Stomach (tissue), 19 donors: ENCODE measurements at places on chromosomes 16 and 17. TPM values are rescaled to one million over a fixed set of nuclear protein-coding genes. Genes with fewer than 3 reads are reported as not detected.

HASPIN gene
- 0.68 TPM for polyA plus RNA-seq

NUDT7 gene
- 12.0 TPM for polyA plus RNA-seq

FBXW10 gene
- not detected for polyA plus RNA-seq

KRTAP4-5 gene
- polyA plus RNA-seq = not detected

OTOP3 gene
- polyA plus RNA-seq = not detected

TBX2 gene
- polyA plus RNA-seq = 27.0 TPM

EFTUD2 gene
- polyA plus RNA-seq = 15.9 TPM

TBC1D3G gene
- 0.61 TPM for polyA plus RNA-seq

LMF1 gene
- 25.5 TPM for polyA plus RNA-seq

DNAI2 gene
- not detected for polyA plus RNA-seq

ABCC12 gene
- polyA plus RNA-seq = not detected

RRAD gene
- polyA plus RNA-seq = 3.4 TPM

PAFAH1B1 gene
- polyA plus RNA-seq = 38.0 TPM
